Foreskin keratinocyte (primary cell): ENCODE measurements at places on chromosomes 6 and 20. TPM values are rescaled to one million over a fixed set of nuclear protein-coding genes. Genes with fewer than 3 reads are reported as not detected.

DNA sequence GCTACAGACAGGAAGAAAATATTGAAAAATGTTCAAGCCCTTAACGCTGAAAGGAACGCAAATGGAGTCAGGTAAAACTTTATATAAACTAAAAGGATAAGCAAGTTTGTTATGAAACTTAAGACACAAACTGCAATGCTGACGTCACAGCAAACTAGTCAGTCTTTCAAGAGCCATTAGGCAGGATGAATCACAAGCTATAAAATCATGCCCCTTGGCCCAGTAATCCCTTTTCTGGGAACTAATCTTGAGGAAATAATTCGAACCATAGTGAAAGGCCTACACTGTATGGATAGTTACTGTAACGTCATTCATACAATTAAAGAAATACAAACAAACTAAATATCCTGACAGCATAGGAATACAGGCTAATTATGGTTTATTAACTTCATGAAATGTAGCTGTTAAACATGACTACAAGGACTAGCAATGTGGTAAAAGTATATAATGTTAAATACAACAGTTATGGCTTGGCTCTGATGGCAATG is 42.7 kb upstream of the HINT3 start:
- peak; percentile 92 for DNase-seq

GRCh38 chr6:62324834-62325233 is 38.8 kb upstream of the KHDRBS2 start:
- no peak for DNase-seq

The CST2 gene
- not detected in 2 replicates for total RNA-seq

The SIRPD gene
- total RNA-seq: not detected in 2 replicates
